ENCODE measurements at places on chromosomes 11 and 22. TPM values are rescaled to one million over a fixed set of nuclear protein-coding genes. Genes with fewer than 3 reads are reported as not detected.

The WBP2NL gene
- not detected for total RNA-seq

The C11orf86 gene
- not detected for total RNA-seq

The ARRB1 gene
- 9.5 TPM for total RNA-seq

The ANO1 gene
- 0.86 TPM for total RNA-seq

The YPEL4 gene
- not detected for total RNA-seq

The CRYBA4 gene
- total RNA-seq: not detected

DNA sequence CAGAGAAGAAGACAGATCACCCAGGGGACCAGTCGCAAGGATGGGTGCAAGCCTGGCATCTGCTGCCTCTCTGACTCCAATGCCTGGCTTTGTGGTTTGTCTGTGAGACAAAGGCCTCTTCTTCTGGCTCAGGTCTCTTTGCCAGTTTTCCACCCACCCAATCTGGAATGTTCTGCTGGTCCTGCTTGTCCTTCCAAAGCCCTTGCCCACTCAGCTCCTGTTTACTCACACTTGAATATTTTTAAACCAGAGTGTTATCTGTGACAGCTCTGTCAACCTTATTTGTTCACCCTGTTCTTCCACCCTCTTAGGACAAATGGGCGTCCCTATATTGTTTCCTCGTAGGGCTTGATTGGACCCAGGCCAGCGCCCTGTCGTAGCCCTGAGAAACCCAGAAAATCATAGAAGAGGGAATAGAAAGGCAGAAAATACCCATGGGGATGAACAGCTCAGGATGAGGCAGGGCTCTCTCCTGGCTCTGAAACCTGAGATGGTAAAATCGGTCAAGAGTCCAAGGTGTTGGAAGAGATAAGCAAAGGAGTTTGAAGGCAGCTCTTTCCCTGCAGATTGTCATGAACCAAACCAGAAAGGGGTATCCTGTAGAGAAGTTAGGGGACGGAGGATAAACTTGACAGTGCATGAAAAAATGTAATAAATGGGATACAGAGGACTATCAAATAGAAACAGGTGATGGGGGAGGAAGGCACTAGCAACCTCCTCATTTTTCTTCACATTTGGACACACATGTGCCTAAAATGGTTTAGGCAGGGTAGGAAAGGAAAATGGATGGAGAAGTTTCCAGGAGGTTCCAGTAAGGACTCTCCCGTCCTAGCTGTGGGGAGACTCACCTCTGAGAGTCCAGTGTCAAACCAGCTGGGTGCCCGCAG is 651 bp downstream of the CRYAB start:
- DNase-seq: no peak

- no peak for DNase-seq
Measured at GRCh38 chr11:47352556-47352955, at the start of gene MYBPC3. TSS of gene MYBPC3 (minus strand) at chr11:47352702. CDS start at chr11:47352647, 55 bp downstream.

- no peak for DNase-seq
Measured at GRCh38 chr22:36411589-36412258, 24.0 kb upstream of the MYH9 start.

DNA sequence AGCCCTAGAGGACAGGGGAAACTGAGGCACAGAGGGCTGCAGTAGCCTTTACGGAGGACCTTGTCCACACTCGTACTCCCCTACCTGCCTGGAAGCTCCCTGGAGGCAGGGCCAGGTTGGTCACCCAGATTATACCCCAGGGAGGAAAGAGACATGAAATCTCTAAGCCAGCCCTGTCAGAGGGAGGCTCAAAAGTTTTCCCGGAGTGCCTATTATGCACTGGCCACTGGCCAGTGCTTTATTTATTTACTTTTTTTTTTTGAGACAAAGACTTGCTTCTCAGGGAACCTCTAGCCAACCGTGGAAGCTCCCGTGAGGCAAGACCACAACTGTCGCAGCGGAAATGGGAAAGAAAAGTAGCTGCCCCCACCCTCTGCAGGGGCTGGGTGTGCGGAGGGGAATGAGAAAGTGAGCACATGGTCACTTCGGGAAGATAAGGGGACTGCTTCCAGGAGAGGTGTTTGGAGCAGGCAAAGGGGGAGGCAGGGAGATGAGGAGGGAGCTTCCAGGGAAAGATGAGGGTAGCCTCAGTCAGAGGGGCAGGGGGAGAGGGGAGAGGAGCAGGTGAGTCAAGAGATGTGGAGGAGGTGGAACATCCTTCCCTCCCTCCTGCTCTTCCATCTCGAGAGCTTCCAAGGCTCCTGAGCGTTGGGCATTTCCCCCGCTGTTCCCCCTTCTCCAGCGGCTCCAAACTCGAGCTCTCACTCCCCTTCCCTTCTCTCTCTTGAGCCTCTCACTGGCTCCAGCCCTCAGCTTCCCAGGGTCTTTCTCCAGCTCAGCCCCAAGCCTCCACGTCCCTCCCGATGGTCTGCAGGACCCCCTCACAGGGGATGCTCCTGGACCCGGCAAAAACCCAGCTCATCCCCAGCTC is 4.3 kb downstream of the IL2RB start:
- DNase-seq: peak; percentile 31

- DNase-seq: no peak
Measured at GRCh38 chr11:69359735-69360480, 66.0 kb downstream of the MYEOV start.

DNA sequence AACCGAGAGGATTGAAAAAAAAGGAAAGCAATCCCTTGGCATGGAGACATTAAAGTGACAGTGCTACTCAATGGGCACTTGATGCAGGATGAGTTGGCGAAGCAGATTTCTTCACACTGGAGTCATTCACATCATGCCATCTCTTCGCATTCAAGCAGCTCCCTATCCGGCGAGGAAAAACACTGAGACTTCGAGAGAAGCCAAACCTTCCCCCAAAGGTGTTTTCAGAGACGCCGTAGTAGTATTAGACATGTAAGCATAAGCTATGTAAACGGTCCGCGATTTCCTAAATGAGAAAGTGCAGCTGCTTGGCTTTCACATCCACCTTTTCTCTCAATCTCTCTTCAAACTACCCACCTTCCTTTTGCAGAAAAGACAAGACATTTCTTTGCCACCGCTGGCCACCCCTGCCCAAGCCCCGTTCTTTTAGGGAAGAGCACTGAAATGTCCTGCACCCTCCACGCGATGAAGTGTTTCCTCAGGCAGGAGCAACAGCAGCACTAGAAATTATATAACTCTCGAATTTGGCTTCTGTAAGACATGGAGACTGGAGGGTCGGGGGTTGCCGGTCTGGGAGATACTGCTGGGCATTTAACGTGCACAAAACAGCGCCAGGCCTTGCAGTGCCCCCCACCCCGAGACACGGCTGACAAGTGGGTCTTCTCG is at the start of gene DLG2:
Gene DLG2 (minus strand): TSS at position 13 of the 666 bp plus-strand sequence.
- DNase-seq: peak; percentile 34

DNA sequence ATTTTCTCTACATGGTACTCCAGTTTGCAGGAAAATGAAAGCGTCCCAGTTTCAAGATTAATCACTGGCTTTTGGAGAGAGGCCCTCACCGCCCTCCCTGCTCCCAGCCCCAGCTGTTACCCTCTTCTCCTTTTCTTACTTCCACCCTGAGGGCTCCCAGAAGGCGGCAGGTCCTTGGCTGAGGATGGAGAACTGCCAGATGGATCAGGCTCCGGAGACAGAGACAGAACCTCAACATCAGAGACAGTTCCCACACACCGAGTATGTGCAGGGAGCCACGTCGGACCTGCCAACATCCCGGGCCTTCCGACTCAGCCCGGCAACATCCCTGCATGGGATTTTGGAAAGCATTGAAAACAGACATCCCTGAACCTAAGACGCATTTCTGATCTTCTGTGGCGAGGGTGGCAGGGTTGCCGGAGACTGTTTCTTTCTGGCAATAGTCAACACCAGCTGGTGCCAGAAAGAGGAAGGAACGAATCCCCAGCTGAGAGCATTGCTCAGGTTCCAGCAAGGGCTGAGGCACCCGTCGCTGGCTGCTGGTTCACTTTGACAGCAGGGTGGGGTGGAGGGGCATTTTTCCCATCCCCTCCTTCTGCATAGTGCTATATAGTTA is 467.1 kb downstream of the MIAT start:
- no peak for DNase-seq

DNA sequence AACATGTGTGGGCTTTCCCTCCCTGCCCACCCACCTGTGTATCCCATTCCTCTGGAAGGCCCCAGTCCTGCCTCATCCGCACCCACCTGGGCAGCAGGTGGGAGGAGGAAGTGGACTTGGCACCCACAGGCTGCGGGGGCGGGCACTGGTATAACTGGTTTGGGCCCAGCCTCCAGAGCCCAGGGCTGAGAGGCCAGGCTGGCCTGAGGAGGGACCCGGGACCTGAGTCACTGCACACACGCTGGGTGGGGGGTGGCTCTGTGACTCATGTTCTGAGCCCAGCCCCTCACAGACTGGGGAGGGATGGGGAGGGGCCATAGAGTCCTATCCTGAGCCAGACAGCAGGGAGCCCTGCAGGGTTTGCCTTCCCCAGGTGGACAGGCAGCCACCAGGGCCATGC is 16.7 kb downstream of the PHLDA2 start:
- peak; percentile 93 for DNase-seq

DNA sequence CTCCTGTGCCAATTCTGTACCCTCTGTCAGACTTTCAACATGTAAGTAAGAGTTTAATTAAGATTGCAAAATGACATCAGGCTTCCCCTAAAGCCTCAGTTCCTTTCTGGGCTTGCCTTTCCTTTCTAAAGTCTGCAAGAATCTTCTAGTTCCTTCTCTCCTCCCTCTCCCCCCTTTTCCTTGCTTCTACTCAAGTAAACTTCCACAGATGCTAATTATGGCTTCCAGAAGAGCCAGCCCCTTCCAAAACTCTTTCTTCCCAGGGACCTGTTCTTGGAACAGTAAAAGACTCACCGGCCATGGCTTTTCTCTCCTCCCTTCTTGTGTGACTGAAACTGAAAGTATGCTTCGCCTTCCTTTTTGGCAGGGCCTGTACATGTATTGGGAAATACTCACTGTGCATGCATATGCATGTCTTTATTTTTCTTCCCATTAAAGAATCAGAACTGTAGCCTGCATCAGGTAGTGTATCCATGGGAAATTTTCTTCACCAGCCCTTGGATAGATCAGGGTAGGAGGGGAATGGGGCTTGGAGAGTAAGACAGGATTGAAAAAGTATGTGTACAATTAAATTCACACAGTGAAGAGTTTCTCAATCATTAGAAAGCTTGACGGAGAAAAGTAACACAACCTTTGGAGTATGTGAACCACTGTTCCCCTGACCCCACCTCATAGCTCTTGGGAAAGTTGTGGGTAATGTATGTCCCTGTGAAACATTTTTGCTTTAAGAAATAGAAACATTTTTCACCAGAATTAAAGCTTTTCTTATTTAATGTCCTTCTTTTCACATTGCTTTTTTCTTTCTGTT is at the start of gene CASP1:
Gene CASP1 (minus strand): TSS at position 332 of the 808 bp plus-strand sequence. CDS start 31 bp downstream, at position 301.
- peak; percentile 48 for DNase-seq

GRCh38 chr11:41039592-41039991 is 419.9 kb downstream of the LRRC4C start:
- no peak for DNase-seq

DNA sequence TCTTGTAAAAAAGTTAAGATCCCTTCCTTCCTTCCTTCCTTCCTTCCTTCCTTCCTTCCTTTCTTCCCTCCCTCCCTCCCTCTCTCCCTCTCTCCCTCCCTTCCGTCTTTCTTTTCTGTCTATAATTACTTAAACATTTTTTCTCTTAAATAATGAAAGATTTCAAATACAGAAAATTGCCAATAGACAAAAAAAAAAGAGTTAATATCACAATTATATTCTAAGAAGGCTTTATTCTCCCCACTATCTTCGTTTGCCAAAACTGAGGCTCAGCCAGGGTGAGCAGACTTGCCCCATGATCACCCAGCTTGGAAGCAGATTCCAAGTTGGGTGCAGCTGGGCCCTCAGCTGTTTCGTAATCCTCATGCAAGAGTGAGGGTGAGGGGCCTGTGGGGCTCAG is 327 bp upstream of the CACNA1I start:
- DNase-seq: no peak

DNA sequence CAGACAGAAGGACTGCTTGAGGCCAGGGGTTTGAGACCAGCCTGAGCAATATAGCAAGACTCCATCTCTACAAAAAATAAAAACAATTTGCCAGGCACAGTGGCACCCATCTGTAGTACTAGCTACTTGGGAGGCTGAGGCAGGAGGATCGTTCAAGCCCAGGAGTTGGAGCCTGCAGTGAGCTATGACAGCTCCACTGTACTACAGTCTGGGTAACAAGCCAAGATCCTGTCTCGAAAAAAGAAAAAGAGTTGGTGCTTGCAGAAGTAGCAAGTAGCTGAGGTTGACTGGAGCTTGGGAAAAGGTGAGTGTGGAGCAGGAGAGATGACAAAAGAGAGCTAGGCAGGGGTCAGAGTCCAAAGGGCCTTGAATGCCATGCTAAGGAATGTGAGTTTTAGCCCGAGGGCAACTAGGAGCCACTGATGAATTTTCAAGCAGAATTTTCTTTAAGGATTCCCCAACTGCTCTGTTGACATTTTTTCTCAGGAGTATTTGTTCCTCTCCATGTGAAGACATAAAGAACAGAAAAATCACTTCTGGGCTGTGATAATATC is 3.1 kb downstream of the AP1B1 start:
- DNase-seq: no peak

DNA sequence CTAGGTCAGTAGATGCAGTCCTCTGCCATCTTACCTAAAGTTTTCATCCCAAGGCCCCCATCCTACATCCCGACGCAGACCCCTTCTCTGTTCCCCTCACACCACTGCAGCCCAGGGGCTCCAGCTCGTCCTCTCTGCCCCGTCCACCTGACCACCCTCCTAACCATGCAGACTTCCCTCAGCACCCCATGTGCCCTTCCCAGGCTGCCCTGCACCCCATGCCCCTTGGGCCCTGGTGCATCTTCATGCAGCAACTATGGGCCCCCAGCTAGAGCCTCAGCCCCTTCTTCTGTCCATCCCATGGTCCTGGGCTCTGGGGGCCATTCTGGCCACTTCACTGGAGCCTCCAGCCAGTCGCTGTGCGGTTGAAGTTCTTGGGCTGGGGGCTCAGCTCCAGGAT is 2.9 kb downstream of the PRR33 start:
- no peak for DNase-seq

- DNase-seq: no peak
Measured at GRCh38 chr22:18056807-18057474, 20.8 kb upstream of the PEX26 start.

DNA sequence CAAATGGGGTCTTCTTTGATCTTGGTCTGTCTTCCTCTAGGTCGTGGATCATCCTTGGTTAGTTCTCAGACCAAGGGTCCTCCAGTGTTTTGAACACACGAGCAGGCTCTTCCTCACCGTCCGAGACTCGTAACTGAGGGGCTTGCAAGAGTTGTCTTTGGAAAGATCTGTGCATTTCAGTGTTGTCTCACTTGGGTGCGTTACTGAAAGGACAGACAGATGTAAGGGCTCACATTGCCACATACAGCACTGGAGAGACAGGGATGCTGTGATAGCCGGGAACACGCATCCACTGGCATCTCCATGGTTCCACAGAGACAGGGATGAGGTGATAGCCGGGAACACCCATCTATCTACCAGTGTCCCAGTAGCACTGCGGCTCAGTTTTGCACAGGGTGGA is 15.7 kb downstream of the GLB1L2 start:
- DNase-seq: no peak

GRCh38 chr22:46802608-46803027 is 40.2 kb downstream of the TBC1D22A start:
- no peak for DNase-seq

GRCh38 chr11:77697865-77698264 is 60.3 kb upstream of the CLNS1A start:
- DNase-seq: no peak

- DNase-seq: peak; percentile 70
Measured at GRCh38 chr22:27686534-27686933, 115.0 kb downstream of the MN1 start.
